ENCODE measurements at places on chromosomes 12 and 14.

GRCh38 chr14:26213846-26214575, 383.8 kb downstream of the NOVA1 start:
- DNase-seq: no peak

DNA sequence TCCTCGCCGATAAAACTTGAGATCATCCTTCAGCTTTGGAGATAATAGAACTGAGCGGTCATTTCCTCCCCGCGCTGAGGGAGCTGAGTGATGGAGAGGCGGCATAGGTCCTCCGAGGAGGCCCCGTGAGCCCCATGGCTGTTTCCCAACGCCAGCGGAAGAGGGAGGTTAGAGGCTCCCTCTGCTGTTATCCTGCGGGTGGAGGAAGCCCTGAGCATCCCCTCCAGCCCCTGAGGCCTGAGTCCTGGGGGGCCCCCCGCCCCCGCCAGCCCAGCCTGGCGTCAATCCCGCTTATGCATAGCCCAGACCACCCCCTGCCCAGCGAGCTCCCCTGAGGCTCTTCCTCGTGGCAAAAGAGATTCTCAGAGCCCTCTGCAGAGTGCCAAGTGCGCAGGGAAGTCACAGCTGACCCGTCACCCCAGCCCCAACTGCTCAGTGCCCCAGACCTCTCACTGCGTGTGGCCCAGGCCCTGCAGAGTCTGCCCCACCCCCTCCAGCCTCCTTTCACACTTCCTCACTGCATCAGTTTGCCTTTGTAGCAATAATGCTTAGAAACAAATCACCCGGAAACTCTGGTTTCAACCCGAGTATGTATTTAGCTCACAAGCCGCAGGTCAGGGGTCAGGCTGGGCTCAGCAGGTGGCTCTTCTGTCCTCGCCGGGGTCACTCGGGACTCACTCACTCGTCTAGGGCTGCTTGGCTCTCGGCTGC, 44.7 kb upstream of the GALNT9 start:
- DNase-seq: no peak

DNA sequence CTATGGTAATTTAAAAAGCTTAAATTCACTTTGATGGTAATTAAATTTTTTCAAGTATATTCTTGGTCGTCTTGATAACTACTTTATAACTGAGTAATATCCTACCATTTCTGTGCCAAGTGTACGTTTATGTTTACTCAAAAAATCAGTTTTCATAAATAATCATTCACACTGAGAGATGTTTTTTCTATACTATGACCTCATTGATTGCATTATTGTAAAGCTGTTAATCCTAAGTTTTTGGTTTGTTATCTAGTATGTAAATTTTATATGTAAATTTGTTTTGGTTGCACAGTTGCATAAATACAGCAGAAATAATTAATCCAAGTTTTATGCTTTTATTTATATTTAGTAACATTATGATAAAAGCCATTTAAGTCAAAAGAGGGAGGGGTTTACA, 196.4 kb upstream of the PRICKLE1 start:
- DNase-seq: no peak

DNA sequence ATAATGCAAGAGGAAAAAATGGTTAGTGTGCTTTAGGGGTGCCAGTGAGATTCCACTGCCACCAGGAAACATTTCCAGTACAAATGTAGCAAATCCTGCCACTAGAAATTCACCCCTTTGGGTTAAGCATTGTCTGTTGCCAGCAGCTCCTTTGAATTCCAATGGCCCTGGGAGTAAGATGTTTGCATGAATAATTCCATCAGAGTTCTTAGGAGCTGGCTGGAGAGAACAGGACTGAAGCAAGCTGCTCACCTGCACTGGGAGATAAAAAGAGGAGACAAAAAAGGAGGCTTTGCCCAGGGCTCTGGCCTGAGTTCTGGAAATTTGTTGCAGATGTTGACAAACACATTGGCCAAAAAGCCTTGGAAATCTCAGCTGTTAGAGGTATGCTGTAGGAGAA, 57.6 kb downstream of the HSPB8 start:
- DNase-seq: no peak

- no peak for DNase-seq
Measured at GRCh38 chr12:101599311-101599710, 4.5 kb downstream of the MYBPC1 start.

DNA sequence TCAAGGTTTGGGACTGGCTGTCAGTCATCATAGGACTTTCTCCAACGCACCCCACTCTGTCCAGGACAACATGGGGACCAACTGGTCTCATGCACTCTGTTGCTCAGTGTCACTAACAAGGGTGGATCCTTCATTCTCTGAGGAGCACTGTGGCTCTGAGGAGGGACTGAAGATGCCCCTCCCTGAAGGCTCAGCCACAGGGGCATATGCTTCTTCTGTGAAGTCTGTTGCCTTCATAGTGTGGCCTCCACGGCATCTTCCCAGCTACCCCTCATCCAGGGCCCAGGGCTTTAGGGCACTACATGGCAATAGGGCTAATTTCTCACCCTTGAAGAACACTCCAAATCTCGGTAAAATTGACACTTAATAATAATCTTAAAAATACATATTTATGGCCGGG, 14.3 kb upstream of the IFI27L2 start:
- no peak for DNase-seq

- no peak for DNase-seq
Measured at GRCh38 chr12:116074686-116075085, 202.8 kb downstream of the MED13L start.

- DNase-seq: no peak
Measured at GRCh38 chr14:61894452-61895077, 132.3 kb downstream of the SNAPC1 start.

GRCh38 chr12:112768278-112768677, 23.3 kb upstream of the RPH3A start:
- no peak for DNase-seq

GRCh38 chr12:26727482-26728204, 105.4 kb downstream of the ITPR2 start:
- no peak for DNase-seq

DNA sequence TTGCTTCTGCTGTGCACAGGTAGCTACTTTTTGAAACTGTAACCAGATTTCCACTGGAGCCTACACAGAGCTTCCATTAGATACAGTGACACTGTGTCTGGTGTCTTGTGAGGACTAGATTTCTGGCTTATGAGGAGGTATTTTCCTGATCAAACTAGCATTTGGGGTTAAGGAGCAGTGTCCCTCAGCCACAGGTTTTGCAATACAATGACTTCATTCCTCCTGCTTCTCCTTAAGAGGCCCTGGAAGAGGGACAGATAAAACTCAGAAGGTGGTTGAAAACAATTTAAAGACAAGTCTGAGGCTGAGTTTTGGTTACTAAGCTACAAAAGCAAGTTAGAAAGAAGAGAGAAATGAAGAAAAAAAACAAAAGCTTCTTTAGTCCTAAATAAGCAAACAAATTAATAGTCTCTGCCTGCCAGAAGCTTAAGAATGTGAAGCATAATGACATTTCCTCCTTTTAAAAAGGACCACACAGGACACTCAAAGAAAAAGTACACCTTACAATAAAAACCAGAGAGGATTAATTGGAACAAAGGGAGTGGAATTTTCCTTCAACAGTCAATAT, 53.0 kb downstream of the PKP2 start:
- DNase-seq: no peak

DNA sequence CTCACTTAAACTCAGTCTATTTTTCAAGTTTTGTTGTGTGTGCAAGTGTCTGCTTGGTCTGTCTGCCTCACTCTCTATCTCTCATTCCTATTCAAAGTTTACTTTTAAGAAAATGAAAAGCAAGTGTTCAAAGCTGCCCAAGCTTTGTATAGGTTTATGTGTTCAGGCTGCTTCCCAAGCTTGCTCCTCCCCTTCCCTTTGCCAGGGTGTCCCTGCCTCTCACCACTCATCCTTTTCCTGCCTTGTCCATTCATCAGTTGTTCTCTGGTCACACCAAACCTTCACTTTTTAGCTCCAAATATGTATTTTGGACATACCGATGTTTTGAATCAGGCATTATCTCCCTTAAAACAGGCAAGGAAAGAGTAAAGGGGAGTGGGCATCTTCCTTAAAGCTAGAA, 41.3 kb downstream of the STK38L start:
- no peak for DNase-seq

DNA sequence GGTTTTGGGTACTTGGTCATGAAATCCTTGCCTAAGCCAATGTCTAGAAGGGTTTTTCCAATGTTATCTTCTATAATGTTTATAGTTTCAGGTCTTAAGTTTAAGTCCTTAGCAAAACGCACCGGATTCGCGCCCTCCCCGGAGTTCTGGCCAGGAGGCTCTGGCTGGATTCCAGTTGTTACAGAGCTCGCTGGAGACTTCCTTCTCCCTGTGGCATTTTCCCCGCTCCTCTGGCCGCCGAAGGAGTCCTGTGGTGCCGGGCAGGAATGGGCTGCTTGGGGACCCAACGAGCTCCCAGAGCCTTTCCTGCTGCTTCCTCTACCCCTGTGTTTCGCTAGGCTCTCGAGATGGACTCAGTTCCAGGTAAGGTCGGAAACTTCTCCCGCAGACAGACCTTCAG, 335.9 kb downstream of the AEBP2 start:
- DNase-seq: no peak

GRCh38 chr12:46179693-46180452, 89.0 kb downstream of the SLC38A1 start:
- DNase-seq: no peak

- DNase-seq: no peak
Measured at GRCh38 chr14:39033371-39033770, 69.7 kb downstream of the SEC23A start.

GRCh38 chr12:90773491-90773890, 181.5 kb downstream of the CCER1 start:
- no peak for DNase-seq

Measured in GF-D8 (cell line).